ENCODE measurements at places on chromosomes 12 and 14.

GRCh38 chr14:47739541-47739940 lies 64.1 kb upstream of the MDGA2 start:
- H3K4me1 ChIP-seq: no peaks in the 10 kb centered on the region
- H3K4me3 ChIP-seq: no peak overlapping the region
- no peak for DNase-seq
- H3K27ac ChIP-seq: no peak overlapping the region
- no peaks in the 10 kb centered on the region for H3K36me3 ChIP-seq

DNA sequence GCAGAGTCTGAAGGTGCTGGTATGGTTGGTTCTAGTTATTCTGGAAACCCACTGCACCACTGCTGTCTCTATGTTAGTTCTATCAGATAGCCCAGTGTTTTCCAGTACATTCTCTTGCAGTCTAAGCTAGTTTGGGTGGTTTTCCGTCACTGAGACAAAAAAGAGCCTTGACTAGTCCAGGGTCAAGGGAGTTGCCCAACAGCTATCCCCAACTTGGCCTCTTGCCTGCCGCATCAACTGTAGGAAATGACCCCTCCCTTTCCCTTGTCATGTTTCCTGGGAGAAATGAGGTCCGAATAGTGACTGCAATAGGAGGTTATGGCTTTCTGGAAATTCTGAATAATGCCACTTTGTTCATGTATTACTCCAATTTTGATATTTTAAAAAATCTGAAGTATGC lies 160.4 kb downstream of the EFCAB11 start:
- no peaks in the 10 kb centered on the region for H3K4me1 ChIP-seq
- no peak overlapping the region for H3K27ac ChIP-seq
- no peak overlapping the region for H3K4me3 ChIP-seq
- H3K36me3 ChIP-seq: no peaks in the 10 kb centered on the region
- no peaks in the 10 kb centered on the region for H3K27me3 ChIP-seq

- peaks cover 15% of the 10 kb centered on the region for H3K4me1 ChIP-seq
- no peaks in the 10 kb centered on the region for H3K36me3 ChIP-seq
- no peak for DNase-seq
- H3K27ac ChIP-seq: no peak overlapping the region
- H3K4me3 ChIP-seq: no peak overlapping the region
- H3K27me3 ChIP-seq: no peaks in the 10 kb centered on the region
Measured at GRCh38 chr12:104462931-104463339, 6.2 kb downstream of the CHST11 start.

- H3K36me3 ChIP-seq: peaks cover 3% of the 10 kb centered on the region
- H3K27ac ChIP-seq: no peak overlapping the region
- no peak overlapping the region for H3K4me3 ChIP-seq
- no peak for DNase-seq
Measured at GRCh38 chr12:123916729-123917128, 55.9 kb downstream of the CCDC92 start.

- DNase-seq: no peak
- no peak overlapping the region for H3K27ac ChIP-seq
- peaks cover 2% of the 10 kb centered on the region for H3K4me1 ChIP-seq
Measured at GRCh38 chr14:28765169-28765830, 1.3 kb upstream of the FOXG1 start.

DNA sequence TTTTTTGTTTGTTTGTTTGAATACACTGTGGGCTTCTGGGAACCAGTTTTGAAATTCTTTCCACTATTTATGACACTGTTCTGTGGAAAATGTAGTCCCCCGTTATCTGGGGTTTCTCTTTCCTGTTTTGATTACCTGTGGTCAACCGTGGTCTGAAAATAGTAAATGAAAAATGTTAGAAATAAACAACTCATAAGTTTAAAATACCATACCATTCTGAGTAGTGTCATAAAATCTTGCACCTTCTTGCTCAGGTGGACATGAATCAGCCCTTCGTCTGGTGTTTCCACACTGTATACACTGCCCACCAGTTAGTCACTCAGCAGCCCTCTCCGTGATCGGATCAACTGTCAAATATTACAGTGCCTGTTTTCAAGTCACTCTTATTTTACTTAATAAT lies 5.1 kb upstream of the PAPOLA start:
- H3K27me3 ChIP-seq: no peaks in the 10 kb centered on the region
- H3K27ac ChIP-seq: peak overlapping the region; percentile 21
- H3K4me3 ChIP-seq: no peak overlapping the region
- H3K4me1 ChIP-seq: peaks cover 5% of the 10 kb centered on the region
- no peaks in the 10 kb centered on the region for H3K36me3 ChIP-seq
- DNase-seq: peak; percentile 62

DNA sequence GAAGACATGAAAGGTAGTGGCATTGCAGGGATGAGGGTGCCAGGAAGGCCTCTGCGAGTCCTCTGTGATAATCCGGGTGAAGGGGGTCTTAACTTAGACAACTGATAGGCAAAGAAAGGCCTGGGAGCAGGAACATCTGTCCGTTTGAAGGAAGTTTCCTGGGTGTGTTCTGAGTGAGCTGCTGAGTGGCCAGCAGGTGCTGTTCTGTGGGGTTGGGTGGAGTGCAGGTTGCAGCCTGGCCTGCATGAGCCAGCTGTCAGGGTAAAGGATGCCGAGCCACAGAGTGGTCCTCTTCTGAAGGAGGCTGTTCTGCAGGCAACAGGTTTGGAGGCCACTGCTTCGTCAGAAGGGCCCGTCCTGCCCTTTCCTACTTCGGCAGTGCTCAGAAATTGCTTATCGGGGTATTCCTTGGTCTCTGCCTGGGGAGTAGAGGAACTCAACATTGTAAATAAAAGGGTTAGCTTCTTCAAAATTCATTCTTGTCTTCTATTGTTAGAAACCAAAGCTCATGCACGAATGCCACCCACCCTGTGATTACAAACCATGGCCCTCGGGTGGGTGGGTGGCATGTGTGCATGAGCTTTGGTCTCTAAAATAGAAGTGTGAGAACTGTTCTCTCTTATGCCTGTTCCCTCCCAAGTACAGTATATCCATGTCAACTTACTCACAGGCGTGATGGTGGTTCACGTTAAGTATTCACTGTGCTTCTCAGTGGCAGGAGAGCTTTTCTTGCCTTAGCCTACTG lies 118.9 kb downstream of the CHST11 start:
- H3K27ac ChIP-seq: no peak overlapping the region
- no peaks in the 10 kb centered on the region for H3K27me3 ChIP-seq
- no peak for DNase-seq
- peaks cover 14% of the 10 kb centered on the region for H3K4me1 ChIP-seq
- no peaks in the 10 kb centered on the region for H3K36me3 ChIP-seq

DNA sequence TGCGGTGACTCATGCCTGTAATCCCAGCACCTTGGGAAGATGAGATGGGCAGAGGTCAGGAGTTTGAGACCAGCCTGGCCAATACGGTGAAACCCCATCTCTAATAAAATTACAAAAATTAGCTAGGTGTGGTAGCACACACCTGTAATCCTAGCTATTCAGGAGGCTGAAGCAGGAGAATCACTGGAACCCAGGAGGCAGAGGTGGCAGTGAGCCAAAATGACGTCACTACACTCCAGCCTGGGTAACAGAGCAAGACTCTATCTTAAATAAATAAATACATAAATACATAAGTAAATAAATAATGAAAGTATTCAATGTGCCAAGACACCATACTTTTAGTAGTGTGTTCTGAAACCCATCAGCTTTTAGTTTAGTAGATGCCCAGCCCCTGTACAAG lies 308.1 kb upstream of the FLRT2 start:
- H3K4me1 ChIP-seq: no peaks in the 10 kb centered on the region
- H3K4me3 ChIP-seq: no peak overlapping the region

- no peak overlapping the region for H3K4me3 ChIP-seq
- peaks cover 2% of the 10 kb centered on the region for H3K4me1 ChIP-seq
- no peak overlapping the region for H3K27ac ChIP-seq
Measured at GRCh38 chr14:103905842-103906456, 22.3 kb upstream of the TDRD9 start.

GRCh38 chr12:9333161-9333560 lies 125.0 kb upstream of the PZP start:
- H3K36me3 ChIP-seq: no peaks in the 10 kb centered on the region
- DNase-seq: no peak
- no peaks in the 10 kb centered on the region for H3K4me1 ChIP-seq
- H3K27ac ChIP-seq: no peak overlapping the region
- no peak overlapping the region for H3K4me3 ChIP-seq

GRCh38 chr12:20368651-20369304 lies 441 bp downstream of the PDE3A start:
- no peaks in the 10 kb centered on the region for H3K36me3 ChIP-seq
- peak overlapping the region; percentile 88 for H3K4me3 ChIP-seq
- H3K27me3 ChIP-seq: no peaks in the 10 kb centered on the region
- DNase-seq: no peak

- peaks cover 33% of the 10 kb centered on the region for H3K36me3 ChIP-seq
- no peak for DNase-seq
Measured at GRCh38 chr12:50746431-50746830, 17.5 kb upstream of the ATF1 start.

DNA sequence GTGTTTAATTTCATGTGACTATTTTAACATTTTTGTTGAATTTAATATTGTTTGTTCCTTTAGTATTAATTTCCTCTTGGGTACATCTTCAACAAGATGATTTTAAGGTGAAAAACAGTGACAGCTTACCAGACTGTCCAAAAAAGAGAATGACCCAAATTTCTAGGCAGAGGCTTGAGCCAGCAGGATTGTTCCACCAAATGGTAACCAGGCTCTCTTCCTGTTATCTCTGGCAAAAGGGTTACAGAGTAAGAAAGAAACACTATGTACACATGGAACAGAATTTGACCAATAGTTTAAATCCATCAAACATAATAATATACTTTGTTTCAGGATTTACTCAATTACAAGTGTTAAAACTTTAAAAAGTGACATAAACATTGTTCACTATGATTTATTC lies 39.0 kb downstream of the YAF2 start:
- no peaks in the 10 kb centered on the region for H3K4me1 ChIP-seq
- no peaks in the 10 kb centered on the region for H3K36me3 ChIP-seq
- H3K27me3 ChIP-seq: no peaks in the 10 kb centered on the region
- DNase-seq: no peak
- no peak overlapping the region for H3K4me3 ChIP-seq

GRCh38 chr14:85528080-85528896 lies 1.7 kb upstream of the FLRT2 start:
- no peaks in the 10 kb centered on the region for H3K36me3 ChIP-seq
- no peak for DNase-seq
- peaks cover 16% of the 10 kb centered on the region for H3K4me1 ChIP-seq
- no peak overlapping the region for H3K27ac ChIP-seq
- H3K27me3 ChIP-seq: peaks cover 21% of the 10 kb centered on the region
- H3K4me3 ChIP-seq: no peak overlapping the region

DNA sequence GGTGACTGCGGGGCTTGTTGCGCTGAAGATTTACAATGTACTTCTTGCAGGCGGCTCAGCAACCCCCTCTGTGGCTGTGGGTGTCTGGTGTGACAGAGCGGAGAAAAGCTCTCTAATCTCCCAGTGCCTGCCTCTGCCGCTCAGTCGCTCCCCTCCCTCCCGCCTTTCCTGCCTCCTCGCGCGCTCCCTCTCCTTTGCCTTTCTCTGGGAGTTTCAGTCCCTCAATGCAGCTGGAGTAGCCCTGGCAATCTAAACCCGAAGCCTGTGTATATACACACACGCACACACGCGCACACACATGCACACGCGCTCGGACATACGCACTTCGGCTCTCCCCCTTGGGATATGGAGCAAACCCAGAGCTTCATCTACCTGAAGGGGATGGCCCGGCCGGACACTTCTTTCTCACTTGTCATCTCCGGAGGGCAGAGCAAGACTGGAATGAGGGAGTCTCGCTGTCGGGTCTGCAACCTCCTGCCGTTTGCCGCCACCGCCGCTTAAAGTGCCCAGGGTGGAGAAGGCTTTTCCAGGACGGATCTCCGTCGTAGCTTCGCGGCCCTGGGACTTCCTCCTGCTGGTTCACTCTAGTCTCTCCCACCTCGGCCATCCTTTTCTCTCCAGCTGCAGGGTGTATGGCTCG lies 599 bp upstream of the TRHDE start:
- no peaks in the 10 kb centered on the region for H3K36me3 ChIP-seq
- peaks cover 10% of the 10 kb centered on the region for H3K4me1 ChIP-seq

DNA sequence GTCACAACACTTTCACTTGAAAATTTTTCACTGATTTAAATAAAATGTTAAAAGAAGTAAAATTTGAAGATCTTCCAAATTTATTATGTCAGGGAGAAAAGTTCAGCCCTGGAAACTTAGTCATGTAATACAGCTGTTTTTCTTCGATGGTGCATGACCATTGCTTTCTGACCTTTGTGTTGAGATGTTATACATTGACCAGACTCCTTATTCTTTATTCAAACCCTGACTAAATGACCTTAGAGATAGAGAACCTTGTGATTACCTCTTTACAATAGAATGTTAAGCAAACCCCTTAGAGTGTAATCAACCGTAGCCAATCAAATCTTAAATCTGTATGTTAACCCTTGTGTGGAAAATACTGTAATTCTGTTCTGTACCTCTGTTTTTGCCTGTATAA lies 34.5 kb downstream of the PLCZ1 start:
- no peak for DNase-seq
- H3K4me1 ChIP-seq: no peaks in the 10 kb centered on the region
- H3K36me3 ChIP-seq: no peaks in the 10 kb centered on the region
- H3K27ac ChIP-seq: no peak overlapping the region

GRCh38 chr12:66555113-66555512 lies 123.8 kb downstream of the GRIP1 start:
- DNase-seq: no peak
- H3K36me3 ChIP-seq: no peaks in the 10 kb centered on the region
- H3K4me3 ChIP-seq: no peak overlapping the region
- no peak overlapping the region for H3K27ac ChIP-seq
- no peaks in the 10 kb centered on the region for H3K27me3 ChIP-seq
- H3K4me1 ChIP-seq: no peaks in the 10 kb centered on the region

DNA sequence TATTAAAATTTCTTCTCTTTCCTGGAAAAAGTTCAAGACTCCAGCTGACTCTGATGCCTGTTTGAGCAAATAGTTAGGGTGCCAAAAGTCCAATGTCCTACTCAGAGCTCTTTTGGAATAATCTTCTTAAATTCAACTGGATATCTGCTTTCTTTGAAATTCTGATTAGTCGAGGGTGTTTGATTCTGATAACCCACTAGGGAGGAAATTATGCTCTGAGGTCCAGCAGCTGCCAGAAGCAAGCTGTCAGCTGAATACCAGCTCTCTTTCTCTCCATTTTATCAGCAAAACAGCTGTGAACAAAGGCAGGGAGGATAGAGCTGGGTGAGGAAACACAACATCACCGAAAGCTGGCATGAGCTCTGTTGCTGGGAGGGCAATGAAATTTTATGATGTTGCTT lies 141.5 kb downstream of the CAND1 start:
- no peaks in the 10 kb centered on the region for H3K27me3 ChIP-seq
- no peaks in the 10 kb centered on the region for H3K36me3 ChIP-seq
- no peak overlapping the region for H3K4me3 ChIP-seq
- H3K4me1 ChIP-seq: peaks cover 4% of the 10 kb centered on the region
- DNase-seq: no peak
